ENCODE measurements at places on chromosomes 1 and 21.

DNA sequence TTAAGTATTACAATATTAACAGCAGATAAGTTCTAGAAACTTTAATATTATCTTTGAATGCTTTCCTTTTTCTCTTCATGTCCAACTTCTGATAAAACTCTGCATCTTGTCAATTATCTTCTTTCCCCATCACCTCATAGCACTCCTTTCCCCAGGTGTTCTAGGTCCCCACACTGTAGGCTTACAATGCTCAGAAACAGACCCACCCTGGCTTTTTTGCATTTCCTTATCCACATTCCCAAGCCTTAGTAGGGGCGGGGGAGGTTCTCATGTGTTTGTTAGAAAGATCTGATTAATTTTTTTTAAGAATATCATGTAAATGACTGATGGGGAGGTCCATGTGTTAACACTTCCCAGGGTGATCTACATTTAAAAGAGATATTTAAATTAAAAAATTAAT is 63.9 kb downstream of the PLPPR4 start:
- no peak for DNase-seq

DNA sequence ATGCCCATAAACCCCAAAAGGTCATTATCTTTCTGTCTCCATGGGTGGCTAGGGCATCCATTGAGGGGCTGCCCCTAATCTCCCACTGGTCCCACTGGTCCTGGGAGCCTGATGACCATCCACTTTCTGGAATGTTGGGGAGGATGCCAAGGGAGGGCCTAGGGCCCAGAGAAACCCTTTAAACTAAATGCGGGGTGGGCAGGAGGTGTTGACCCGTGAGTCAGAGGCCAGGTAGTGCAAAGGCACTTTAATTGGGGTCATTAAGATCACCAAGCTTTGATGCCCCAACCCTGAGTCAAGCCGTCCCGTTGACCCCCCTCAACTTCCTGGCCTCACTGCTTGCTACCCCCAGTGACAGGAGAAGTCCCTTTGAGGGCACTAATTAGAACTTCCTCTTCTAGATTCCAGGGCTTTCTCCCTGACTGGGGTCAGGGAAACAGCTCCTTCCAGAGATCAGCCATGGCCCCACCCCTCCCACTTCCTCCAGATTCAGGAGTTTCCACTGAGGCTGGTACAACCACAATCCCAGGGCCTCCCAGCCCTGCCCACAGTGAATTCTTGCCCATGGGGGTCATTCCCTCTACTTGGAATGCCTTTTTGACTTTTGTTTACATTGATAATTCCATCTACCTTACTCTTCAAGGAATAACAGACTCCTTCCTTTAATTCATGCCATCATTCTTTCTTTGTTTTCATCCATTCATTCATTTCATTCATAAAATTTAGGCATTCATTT is 15.5 kb upstream of the SERINC2 start:
- DNase-seq, result no peak

DNA sequence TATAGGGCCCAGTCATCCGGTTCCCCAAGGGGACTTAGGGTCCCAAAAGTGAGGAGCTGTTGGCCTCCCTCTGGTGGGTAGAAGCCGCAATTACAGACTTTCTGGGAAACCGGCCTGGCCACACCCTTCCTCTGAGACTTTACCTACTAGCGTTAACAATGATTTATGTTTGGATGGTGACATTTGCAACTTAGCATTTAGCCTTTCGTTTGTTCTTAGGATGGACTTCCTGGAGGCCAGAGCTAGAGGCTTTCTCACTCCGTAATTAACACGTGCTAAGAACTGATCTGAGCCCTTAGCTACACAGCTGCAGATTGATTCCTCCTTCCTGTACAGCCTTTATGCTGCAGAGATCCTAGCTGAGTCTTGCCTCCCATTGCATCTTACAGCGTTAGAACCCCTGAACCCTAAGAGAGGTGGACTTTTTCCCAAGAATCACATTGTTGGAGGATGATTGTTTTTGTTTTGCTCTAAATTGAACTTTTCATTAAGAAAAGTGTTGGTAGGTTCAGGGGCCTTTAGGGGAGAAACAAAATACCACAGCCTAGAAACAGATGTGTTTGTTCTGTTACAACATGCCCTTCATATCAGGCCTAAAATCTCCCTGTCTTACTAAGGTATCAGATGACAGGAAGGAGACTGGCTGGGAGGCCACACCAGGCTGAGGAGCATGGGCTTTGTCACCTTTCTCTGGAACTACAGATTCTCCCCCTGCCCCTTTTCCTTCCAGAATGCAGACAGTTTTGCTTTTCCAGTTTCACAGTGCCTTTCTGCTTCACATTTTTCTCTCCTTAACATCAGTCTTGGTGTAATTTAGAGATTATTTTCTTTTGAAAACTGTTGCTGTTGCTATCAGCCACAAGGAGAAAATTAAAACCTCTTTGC is 1.9 kb downstream of the S100A11 start:
- no peak for DNase-seq

- no peak for DNase-seq
Observed at GRCh38 chr21:22795091-22795490, 1796.9 kb downstream of the NCAM2 start.

GRCh38 chr1:38525343-38526043 is 334.1 kb downstream of the RRAGC start:
- no peak for DNase-seq

GRCh38 chr1:245195398-245195797 is 40.6 kb downstream of the KIF26B start:
- no peak for DNase-seq

DNA sequence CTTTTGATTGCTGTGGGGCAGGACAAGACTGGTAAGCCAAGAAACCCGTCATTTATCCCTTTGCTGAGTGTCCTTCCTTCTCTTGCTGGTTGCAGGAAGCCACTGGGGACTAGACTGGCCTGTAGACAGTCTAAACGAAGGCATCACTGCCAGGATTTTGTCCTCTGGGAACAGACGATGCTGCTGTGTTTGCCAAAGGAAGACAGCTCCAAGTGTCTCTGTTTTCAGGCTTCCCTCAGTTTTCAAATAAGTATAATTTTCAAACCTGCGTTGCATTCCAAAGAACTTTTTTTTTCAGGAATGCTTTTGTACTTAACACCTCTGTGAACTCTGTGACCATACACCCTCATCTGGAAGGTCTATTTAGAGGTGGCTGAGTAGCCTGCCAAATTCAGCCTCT is 269.4 kb downstream of the HLX start:
- no peak for DNase-seq

DNA sequence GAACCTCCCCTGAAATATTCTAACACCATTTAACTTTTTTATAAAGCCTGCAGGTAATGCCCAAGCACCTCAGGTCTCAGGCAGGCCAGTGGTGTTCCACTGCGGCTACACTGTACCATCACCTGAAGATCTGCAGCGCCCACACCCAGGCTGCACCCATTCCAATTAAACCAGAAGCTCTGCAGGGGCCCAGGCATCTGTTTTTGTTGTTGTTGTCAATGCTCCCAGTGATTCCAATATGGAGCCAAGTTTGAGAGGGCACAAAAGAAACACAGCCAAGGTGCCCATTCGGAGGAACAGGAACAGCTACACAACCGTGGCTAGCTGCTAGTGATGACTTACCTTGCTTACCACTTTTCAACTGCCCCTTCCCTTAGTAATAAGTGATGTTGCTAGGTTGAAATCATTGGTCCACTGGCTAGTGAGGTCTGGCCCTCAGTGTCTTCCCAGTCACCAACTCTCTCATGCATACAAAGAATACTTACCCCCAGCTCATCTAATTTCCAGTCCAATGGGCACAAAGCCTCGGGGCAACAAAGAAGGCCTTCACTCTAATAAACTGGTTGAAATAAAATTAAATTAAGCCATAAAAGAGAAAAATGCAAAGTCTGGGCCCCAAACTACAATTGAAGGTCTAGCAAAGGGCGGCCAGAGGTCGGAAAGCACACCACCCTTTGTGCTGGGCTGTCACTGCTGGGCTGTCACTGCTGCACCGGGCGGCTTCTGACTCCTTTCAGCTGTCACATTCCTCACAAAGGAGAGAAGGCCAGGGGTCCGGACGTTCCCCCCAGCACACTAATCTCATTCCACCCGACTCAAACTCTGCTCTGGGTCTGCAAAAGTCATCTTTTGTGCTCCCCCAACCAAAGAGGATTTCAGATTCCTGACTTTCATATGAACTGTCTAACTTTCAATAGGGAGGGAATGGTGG is 34.9 kb downstream of the SIPA1L2 start:
- DNase-seq, result no peak

DNA sequence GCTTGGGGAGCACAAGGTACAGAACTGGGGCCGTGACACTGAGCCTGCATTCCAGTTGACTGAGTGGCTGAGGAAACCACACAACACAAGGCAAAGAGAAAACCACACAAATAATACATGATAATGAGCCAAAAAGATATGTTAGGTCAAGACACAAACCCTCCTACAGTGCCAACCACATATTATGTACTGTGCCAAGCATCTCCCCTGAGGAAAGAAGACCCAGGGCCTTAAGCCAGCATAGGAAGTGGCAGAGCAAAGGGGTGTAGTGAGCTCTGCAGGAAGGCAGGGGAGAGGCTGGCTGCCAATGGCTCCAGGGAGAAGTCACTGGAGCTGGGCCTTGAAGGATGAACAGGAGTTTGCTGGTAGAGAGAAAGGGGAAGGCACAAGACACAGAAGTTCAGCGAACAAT is 28.2 kb downstream of the CTNNBIP1 start:
- DNase-seq, result no peak

DNA sequence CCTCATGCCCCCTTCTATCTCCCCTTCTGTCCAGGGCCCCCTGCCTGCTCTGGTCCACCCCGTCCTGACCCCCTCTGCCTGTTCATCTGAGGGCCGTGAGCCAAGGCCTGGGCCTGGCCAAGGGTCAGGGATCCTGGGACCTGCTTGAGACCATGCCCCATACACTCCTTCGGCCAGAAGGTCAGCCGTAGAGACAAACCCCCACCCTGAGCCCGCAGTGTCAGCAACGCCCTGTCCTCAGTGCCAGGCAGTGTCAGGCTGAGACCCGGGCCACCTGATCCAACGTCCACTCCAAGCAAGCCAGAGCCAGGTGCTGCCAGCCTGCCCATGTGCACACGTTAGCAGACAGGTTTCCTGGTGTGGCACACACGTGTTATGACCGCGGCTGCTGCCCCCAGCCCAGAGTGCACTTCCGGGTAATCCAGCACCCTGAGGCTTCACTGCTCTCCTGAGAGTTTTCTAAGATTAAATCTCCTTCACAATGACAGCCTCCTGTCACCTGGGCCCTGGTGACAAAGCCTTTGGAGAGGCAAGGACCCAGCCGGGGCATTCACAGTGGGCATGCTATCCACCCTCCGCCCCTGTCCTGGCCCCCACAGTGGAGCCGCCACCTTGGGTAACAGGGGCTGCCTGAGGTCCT is 10.1 kb upstream of the SAMD11 start:
- peak; percentile 59 for DNase-seq

DNA sequence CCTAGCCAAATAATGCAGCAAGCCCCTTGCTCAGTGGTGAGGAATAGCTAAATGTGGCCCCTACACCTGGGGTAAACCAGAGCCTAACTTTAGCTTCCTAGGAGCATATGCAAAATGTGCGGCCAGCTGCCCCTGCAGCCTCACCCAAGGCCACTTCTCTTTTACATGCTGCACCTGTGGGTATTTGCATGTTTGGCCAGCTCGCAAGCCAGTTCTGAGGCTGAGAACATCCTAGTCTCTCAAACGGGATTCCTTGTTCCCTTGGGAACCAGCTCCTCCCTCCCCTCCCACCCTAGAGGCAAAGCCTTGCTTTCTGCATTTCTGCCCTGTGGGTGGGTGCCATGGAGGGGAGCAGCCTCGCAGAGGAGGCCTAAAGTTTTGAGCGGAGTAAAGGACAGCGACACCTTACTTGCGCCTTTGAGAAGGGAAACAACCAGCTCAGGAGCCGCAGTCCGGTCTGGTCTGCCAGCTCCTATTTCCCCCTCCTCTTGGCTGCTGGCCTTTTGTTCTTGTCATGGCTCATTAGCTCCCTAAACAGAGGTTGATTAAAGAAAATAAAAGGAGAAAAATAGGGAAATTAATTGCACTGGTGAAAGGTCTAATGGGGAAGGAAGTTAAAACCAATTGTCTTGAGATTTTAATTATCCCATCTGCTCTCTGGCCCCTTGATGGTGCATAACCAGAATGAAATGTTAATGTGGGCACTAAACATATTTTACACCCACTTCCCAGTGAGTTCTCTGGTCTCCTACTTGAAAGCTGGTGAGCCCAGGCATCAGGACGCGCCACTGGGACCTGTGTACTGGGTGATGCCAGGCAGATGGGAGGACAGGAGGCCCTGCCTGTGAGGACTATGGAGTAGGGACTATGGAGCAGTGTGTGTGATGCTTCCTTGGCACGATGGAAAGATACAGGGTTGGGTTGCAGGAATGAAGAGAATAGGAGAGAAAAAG is 68.7 kb downstream of the TEX35 start:
- no peak for DNase-seq

DNA sequence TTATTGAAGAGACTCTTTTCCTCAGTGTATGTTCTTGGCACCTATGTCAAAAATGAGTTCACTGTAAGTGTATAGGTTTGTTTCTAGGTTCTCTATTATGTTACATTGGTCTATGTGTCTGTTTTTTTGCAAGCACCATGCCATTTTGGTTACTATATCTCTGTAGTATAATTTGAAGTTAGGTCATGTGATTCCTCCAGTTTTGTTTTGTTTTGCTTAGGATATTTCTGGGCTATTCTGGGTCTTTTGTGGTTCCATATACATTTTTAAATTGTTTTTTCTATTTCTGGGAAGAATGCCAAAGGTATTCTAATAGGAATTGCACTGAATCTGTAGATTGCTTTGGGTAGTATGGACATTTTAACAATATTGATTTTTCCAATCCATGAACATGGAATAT is 13.2 kb downstream of the TMED5 start:
- no peak for DNase-seq

GRCh38 chr1:6052543-6053205 is 7.0 kb downstream of the KCNAB2 start:
- no peak for DNase-seq

DNA sequence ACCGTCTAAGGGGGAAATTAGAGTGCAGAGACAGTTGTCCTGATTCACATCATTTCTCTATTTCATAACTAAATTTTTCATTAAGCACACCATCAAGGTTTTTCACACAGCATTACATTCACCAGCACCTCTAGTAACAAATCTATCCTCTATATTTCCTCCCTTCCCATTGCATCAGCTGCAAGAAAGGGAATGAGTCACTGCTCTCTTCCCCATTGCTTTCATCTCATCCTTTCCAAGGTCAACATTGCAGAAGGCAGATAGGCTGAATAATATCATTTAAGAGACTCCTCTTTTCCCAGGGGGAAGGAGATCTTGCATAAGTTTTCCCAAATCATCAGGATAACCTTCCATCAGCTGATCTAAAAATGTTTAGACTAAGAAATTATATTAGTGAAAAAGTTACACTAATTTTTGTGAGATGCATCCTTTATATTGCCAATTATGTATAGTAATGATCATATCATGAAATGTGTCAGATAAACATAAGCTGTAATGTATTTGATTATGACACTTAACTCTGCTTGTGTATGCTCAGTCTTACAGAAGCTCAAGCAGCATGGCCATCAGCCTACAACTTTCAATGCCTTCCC is 4.3 kb downstream of the INTS7 start:
- DNase-seq, result no peak

GRCh38 chr1:67612788-67613241 is 72.2 kb upstream of the GADD45A start:
- DNase-seq, result no peak

Measured in sigmoid colon (tissue), 7 donors.